Pulmonary artery endothelial cell (primary cell): ENCODE measurements at places on chromosomes 4 and X. TPM values are rescaled to one million over a fixed set of nuclear protein-coding genes. Genes with fewer than 3 reads are reported as not detected.

Gene XK
- total RNA-seq, result under 0.01 TPM in 2 replicates

GRCh38 chr4:55087009-55087912, 38.1 kb downstream of the KDR start:
- DNase-seq, result no peak

DNA sequence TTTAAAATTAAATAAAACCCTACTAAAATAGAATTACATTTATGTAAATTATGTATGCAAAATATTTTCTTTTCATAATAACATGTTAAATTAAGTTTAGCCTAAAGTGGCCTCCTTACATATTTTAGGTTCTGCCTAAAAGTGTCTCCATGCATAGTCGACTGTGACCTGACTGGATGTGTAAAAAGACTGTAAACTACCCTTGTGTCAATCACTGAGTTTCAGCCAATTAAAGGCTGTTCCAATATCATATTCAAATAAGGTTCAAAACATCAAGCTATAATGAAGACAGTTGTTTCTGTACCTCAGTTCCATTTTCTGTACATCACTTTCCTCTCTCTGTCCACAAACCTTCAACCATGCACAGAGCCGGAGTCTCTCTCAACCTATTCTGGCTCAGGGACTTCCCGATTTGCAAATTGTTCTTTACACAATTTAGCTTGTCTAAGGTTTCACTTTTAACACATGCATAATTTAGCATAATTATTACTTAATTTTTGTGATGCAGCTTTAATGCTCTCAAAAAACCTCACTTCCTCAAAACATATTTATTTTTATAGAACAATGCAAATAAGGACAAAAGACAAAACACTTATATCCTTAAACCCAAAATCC, 60.1 kb downstream of the SH3RF1 start:
- DNase-seq, result no peak

DNA sequence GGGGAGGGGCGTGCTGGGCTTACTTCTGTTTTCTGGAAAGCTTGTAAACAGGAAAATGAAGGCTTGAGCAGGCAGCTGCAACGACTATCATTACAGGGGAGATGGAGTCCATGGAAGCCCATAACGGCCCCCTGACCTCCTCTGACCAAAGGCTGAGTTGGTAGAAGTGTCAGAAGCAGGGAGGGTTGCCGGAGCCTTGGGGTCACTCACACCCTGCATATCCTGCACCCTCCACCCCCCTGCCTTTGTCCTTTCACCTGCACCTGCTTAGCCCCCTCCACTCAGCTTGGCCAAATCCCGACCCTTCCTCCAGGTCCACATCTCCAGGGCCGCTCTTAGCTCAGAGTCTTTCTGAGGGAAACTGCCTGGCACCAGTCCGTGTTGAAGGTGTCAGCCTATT, 12.5 kb upstream of the MSX1 start:
- DNase-seq, result no peak

DNA sequence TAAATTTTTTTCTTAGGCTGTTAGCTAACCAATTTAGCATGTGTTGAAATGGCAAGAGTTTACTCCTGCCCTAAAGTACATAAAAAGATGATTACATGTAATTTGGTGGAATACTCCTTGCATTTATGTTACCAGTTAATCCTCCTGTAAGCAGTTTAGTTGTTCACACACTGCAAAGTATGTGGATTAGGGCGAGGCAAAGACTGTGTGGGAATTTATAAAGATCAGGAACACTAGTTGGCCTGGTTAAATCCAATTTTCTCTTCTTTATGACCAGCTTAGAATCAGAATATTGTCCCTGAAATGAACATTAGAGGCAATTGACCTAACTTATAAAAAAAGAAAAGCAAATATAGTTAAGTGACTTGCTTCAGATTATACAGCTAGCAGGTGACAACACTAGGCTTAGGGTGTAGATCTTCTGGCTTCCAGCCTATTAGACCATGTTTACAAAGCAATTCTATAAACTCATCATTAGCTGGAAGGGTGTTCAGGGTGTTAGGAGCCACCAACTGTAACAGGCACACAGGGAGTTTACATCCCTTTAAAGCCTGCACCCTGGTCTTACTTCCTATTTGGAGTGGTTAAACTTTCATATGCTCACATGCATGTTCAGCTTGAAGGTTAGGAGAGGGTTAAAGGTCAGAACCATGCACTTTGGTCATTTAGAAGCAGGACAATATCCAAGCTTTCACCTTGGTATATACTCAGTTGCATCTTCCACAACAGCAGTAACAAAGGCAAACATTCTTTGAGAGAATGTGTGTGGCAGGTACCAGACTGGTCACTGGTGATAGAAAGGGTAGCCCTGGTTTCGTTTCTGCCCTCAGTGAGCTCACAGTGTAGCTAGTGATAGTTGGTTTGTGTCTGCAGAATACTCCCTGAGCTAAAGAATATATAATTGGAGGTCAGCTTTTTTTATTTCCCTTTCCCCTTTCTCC, 72.6 kb downstream of the GC start:
- DNase-seq, result no peak

DNA sequence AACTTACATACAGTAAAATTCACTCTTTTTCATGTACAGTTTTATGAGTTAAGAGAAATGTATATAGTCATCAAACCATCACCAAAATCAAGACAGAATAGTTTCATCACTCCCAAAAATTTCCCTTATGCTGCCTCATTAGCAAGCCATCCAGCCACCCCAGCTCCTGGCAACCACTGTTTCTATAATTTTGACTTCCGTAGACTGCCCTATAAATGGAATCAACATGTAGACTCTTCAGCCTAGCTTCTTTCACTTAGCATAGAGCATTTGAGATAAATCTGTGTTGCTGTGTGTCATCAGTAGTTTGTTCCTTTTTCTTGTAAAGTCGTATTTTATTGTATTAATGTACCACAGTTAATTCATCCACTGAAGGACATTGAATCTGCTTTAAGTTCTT, 23.2 kb downstream of the HDX start:
- DNase-seq, result no peak

- DNase-seq, result no peak
Observed at GRCh38 chr4:157896726-157897125, 276.1 kb downstream of the GASK1B start.

- DNase-seq, result peak; percentile 22
Observed at GRCh38 chr4:37452952-37453280, 208.4 kb downstream of the NWD2 start.
